ENCODE measurements at places on chromosomes 11 and 22. TPM values are rescaled to one million over a fixed set of nuclear protein-coding genes. Genes with fewer than 3 reads are reported as not detected.

The TMEM45B gene
- polyA plus RNA-seq = not detected

DNA sequence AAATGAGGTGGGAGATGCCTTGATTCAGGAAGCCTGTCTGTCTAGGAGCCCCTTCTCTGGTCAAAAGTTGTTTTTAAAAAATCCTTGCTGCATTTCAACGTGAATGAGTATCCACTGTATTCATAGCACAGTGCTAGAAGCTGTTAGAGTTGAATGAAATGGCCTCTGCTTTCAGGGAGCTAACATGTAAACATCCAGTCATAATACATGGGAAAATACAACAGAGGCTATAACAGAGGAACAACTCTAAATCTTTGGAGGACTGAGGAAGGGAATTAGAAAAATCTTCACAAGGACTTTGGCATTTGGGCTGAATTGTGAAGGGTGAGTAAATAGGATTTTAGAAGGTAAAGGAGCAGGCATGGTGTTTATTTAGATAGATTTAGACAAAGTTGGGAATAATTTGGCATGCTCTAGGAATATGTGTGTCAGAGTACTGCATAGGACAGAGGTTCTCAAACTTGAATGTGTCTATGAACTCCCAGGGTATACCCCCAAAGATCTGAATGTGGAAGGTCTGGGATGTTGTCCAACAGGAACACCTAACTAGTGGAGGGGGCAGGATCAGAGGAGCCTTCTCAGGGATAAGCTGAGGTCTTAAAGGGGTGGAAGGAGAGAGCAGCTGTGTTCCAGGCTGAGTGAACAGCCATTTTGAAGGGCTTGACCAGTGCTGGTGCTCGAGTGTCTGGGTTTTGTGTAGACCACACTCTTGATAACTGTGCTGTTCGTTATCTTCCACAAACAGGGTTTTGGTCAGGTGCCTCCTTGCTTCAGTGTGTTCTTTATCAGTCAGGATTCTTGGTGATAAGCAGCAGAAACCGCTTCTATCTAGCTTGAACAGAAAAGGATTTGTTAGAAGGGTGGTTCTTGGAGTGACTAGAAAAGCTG is 12.7 kb downstream of the SREBF2 start:
- no peak for DNase-seq

The TRIM77 gene
- not detected for polyA plus RNA-seq

DNA sequence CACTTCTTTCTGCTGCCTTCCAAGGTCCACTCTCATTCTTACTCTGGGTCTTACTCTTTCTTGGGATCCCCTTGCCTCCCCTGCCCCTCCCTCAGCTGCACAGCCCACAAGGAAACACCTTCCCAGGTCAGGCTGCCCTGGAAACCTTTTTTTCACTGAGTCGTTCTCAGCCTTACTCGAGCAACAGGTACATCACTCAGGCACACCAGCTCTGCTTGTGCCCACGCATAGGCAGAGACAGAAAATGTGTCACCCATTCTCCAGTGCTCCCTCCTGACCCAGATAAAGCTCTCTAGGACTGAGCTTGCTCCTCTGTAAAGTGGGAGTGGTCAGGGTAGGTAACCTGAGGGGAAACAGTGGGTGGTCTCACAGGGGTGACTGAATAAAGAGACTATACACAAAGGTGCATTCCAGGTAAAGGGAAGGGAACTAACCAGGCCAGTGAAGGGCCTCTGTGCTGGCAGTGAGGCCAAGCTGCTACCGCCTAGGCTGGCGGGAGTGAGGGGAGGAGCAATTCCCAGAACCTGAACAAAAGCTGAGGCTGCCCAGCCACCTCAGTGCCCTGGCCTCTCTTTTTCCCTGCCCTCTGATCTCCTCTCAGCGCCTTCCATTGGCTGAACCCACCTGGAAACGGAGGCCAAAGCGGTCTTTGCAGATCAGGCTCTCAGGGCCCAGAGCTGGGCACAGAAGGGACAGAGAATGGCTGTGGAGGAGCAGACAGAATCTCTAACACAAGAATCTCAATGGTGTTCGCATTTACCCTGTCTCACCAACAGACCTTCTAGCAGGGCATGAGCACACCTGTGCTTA is 15.9 kb downstream of the PRG3 start:
- DNase-seq = no peak

- no peak for DNase-seq
Observed at GRCh38 chr11:62854013-62854824, 14.8 kb upstream of the WDR74 start.

The PHETA2 gene
- polyA plus RNA-seq = 10.0 TPM

The MPPED1 gene
- not detected for polyA plus RNA-seq

Data from IMR-90 (cell line).